ENCODE measurements at places on chromosomes 1 and 21.

- DNase-seq, result no peak
These were observed 32.1 kb upstream of the ADORA3 start for GRCh38 chr1:111535256-111536191.

DNA sequence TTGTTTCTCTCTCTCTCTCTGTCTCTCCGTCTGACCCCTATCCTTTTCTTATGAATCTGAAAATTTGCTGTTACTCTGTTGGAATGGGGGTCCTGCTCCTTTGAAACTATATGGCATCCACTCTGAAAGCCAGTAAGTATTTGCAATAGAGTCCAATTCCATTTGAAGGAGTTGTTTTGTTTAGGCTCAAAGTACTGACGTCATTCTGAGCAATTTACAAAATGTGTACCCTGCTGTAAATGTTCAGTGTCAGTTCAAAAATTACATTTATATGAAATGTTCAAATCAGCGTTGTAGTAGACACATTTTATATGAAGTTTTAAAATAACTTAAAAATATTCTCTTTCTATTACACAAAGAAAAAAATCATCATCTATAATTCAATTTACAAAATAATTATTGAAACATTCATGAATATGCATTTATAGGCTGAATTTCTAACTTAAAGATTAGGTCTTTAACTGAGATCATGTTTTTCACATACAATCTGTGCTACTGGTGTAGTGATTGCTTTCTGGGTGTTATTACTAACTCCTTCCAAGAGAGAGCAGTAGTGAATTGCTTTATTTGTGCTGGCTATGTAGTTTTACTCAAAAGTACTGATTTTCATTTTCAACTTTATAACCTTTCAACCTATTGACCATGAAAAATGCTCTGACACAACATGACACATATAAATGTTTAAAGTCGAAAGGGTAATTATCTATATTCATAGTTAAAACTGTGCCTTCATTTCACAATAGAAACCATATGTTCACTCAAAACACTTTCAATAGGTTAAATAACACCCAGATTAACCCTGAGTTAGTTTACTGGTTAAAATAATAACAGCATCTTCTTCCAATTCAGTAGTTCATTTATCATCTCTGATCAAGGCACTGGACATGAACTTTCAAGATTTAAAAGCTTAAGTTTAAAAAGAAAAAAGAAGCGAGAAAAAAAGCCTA is 253.1 kb upstream of the ADGRL4 start:
- DNase-seq, result no peak

DNA sequence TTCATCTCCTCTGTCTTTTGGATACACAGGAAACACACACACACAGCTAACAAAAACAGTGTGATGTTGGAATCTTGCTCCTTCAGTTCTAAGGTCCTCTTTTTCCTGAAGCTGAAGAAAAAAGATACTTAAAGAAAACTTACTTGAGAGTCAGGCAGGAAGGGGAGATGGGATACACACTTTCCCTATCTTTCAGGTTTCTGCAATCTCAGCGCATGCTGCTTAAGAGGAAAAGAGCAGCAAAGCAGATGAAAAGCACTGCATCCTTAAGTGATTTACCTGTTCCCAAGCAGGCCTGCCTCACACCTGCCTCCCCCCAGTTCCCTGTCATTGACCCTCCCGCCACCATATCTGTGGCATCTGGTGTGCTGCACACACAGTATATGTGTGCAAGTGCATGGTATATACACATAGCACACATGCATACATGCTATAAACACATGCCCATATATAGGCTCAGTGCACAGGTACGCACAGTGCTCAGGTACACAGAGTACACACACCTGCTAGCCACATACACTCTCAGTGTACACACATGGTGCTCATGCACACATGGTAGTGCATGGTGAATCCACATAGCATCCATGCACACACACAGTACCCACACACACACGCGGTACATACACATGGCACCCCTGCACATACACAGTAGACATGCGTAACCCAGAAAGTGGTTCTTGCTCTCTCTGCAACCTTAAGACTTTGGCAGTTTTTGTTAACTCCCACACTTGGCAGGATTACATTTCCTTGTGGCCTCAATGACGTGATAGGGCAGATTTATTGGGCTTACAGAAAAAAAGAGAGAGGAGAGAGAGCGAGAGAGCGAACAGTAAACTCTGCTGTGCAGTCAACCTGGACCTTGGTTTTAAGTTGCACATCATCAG is 166.9 kb downstream of the TOMM20 start:
- no peak for DNase-seq

DNA sequence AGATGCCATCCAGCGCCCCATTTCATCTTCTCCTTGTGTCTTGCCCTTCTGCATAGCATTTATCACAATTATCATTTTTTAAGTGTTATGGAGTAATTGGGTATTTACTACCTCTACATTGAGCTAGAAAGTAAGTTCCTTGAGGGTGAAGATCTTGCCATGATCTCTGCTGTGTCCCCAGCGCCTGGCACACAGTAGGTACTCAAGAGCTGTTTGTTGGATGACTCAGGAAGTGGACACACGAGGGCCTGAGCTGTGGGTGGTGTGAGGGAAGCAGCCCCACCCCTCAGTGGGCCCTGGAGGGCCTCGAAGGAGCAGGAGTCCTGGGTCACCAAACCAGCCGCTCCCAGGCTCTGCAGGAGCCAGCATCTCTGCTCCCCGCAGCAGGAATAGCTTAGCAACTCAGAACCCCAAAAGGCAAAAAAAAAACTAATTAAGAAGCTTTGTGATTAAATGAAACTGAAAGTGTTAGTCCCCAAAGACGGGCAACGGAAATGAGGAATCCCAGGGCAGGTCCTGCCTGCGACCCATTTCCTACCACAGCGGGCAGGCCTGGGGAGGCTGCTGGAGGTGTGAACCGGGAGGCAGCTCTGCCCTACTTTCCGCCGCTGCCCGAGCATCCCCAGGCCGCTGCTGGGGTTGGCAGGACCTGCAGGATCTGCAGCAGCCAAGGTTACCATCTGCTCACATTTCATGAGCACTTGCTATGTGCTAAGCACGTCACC is 87.7 kb downstream of the LACTBL1 start:
- no peak for DNase-seq

DNA sequence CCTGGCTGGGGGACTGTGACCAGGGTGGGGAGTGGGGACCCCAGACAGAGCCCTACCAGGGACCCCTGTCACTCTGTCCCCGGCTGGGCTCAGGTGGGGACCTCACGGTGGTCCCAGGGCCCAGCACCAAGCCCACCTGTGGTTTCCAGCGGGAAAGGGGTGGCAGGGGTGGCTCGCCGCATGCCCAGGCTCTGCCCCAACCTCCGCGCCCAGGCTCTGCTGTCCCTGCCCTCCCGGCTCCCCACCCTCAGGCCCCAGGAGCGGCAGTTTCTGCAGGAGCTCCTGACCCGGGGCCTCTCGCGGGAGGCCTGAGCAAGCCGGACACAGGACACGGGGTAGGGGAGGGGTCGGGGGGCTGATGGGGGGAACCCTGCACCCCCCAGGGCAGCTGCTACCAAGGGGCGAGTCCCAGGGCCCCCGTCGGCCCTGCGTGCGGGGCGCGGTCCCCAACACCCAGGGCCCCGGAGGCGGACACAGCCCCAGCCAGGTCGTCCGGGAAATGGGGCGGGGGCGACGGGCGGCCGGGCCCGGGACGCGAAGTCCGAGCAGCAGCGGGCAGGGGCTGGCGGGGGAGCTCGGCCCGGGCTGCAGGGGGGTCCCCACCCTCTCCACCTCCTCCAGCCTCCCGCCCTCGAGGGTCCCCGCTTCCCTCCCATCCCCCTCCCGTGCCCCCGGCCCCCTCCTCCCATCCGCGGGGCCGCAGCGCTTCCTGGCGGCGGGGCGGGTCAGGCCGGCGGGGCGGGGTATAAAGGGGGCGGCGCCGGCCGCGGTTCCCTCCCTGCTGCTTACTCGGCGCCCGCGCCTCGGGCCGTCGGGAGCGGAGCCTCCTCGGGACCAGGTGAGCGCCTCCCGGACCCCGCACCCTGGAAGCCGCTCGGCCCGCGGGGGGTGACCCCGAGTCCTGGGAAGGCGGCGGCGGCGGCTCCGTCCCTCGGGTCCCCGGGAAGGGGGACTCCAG is at the start of gene COL6A2:
COL6A2 (plus strand) TSS at position 777 of the 958 bp plus-strand sequence.
- DNase-seq, result peak; percentile 57

GRCh38 chr1:3460672-3461131 is 6.2 kb downstream of the ARHGEF16 start:
- no peak for DNase-seq

- DNase-seq, result no peak
These were observed 3.8 kb upstream of the NCMAP start for GRCh38 chr1:24551960-24552571.

- no peak for DNase-seq
These were observed 2.0 kb downstream of the HUNK start for GRCh38 chr21:31874812-31875212.

DNA sequence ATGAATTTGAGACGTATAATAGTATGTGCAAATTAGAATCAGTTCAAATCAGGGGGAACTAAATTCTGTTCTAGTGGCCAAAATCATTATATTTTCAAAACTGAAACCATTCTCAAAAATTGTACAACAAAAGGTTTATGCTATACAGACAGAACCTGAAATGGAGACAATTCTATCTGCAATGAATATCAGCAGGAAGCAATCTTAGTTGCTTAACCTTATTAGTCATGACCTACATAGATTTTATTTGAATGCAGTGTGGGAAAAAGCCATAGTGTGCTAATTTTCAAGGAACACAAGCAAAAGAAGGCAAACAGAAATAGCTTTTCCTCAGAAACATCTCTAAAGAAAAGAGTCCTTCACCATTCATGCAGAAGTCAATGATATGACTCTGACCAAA is 6.5 kb downstream of the AK5 start:
- DNase-seq, result no peak

DNA sequence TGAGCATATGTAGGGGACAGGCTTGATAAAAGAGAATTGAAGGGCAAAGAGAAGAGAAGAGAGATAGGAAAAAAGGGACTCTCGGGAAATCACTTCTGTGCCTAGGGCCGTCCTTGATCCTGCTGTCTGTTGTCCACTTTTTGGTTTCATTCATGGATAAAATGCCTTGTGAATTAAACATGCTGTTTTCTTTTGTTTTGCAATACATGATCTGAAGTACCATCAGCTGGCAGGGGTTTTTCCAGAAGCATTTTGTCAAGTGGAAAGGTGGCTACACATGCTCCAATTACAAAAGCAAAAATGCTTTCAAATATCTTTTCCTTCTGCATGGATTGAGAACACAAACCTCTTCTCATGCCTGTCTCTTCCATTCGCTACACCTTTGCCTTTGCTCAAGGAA is 361.7 kb downstream of the PDE4B start:
- no peak for DNase-seq

GRCh38 chr1:29195881-29196291 is 14.2 kb upstream of the SRSF4 start:
- no peak for DNase-seq

DNA sequence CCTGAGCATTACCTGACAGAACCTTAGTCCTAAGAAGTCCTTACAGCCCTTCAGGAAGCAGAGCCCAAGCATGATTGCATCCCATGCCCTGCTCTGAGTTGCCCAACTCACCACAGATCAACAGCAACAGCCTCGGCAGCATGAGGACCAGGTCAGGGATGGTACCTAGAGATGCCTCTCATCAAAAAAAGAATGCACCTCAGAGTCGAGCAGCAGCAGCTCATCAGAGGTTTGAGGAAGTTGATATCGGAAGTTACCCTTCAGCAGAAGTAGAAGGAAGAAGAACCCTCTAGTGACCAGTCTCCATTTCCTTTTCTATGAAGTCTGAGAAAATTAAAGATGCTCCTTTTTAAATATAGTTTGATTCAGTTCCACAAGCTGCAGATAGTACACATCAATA is at the start of gene FCRL1:
FCRL1 (minus strand) TSS at position 225 of the 400 bp plus-strand sequence; CDS start at position 142, 83 bp downstream.
- no peak for DNase-seq

DNA sequence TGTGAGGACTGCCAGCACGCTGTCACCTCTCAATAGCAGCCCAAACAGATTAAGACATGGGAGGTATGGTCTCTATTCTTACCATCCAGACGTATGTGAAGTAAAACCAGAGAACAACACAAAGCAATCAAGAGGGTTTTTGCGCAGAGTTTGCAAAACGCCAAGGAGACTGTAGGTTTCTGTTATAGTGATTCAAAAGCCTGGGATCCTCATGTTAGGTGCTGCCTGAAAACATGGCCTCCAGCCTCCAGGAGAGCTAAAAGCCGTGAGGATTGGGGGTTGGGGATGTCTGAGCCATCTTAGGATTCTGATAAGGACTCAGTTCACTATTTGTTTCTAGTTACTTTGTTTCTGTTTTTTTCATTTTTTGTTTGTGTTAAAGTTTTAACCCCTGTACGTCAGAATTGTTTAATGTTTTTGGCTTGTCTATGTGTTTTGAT is 4.2 kb upstream of the CCT8 start:
- DNase-seq, result peak; percentile 54

GRCh38 chr1:13548281-13548680 is 34.5 kb upstream of the LRRC38 start:
- DNase-seq, result no peak

GRCh38 chr1:230069796-230070195 is 2.8 kb downstream of the GALNT2 start:
- DNase-seq, result no peak

DNA sequence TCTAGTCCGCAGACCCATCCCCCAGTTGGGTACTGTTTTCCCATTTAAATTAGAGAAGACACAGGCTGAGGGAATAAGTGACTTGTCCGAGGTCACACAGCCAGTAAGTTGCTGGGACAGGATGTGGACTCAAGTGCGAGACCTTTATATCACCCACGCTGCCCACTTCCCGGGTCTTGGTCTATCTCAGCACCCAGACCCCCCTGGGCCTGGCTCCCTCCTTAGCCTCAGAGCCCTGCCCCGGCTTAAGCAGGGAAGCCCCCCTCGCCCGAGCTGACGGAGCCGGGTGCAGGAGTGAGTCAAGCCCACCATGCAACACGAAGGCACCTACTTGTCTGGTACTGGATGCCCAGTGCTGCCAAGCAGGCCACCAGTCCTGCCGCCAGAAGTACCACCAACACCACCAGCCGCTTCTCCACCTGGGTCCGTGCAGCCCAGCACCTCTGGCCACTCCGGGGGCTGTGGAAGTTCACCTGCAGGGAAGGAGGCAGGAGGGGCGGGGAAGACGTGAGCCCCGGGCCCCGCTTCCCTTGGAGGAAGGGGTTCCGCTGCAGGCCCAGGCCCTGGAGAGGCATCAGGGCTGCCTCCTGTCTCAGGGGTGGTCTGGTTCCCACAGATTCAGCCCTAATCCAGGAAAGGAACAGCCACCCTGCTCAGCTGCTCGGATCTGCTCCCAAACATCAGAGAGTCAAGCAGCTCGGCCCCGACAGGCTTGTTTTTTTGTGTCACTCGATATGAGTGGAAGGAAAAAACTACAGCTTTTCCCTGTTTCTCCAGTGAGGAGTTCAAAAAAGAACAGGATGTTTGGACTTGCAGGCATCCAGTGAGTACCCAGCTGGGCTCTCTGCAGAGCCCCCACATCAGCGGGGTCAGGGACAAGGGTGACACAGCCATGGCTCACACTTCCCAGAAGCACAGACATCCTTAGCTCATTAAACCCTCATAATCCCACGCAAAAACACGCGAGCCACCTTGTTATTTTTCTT is 11.1 kb downstream of the ECE1 start:
- DNase-seq, result no peak

Measured in stimulated activated naive CD4-positive, alpha-beta T cell (primary cell).